NCI-H748 treated with DMSO at 0.1 percent for 48 hours (cell line): ENCODE measurements at places on chromosomes 11 and 22.

DNA sequence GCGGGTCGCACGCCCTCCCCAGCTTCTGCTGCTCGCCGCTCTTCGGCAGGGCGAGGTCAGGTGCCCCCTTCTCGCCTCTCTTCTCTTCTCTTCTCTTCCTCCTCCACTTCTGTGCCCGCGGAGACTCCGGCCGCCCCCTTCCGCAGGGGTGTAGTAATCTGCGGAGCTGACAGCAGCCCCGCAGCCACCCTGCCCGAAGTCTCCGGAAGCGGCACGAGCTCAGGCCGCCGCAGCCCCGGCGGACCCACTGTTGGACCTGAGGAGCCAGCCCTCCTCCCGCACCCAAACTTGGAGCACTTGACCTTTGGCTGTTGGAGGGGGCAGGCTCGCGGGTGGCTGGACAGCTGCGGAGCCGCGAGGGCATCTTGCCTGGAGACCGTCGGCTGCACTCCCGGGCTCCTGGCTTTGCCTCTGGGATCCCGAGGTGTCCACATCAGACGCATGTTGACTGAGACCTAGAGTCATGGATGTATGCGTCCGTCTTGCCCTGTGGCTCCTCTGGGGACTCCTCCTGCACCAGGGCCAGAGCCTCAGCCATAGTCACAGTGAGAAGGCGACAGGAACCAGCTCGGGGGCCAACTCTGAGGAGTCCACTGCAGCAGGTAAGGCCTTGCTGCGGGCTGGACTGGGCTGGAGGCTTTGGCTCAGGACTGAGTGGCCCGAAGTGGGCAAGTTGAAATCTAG, 486 bp downstream of the STIM1 start:
- peak; percentile 17 for DNase-seq

GRCh38 chr11:86403458-86403857, 28.8 kb downstream of the CCDC81 start:
- no peak for DNase-seq

- DNase-seq, result no peak
Measured at GRCh38 chr11:84947970-84948580, 679.1 kb downstream of the DLG2 start.

DNA sequence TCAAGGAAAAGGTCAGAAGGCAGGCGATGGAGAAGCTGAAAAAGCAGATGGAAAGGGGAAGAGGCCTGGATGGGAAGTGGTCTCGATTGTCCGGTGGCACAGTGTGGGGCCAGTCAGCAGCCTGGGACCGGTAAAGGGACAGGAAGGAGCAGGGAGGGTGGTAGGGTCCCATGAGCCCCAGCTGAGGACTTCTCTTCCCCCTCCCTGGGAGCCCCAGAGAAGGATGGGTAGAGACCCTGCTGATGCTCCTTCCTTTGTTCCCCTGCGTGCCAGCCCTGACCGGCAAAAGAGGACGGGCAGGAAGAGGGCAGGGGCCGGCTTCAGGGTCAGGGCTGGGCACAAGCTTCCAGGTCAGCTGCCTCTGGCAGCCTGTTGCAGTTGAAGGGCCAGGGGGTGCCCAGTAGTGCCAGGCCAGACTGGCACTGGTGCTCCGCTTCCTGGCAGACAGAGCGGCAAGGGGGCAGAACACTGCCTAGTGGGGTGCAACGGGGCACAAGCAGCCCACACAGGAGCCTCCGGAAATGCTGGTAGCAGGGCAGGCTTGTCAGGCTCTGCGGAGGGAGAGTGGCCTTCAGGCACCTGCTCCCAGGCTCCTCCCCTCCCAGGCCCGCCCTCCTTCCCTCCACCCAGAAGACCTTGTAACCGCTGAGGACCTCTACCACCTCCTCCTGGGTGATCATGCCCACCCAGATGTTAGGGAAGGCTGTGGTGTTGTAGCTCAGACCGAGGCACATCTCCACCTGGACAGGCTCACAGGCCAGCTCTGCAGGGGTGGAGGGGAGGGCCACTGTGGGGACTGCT, 739 bp upstream of the C1QTNF5 start:
- no peak for DNase-seq

DNA sequence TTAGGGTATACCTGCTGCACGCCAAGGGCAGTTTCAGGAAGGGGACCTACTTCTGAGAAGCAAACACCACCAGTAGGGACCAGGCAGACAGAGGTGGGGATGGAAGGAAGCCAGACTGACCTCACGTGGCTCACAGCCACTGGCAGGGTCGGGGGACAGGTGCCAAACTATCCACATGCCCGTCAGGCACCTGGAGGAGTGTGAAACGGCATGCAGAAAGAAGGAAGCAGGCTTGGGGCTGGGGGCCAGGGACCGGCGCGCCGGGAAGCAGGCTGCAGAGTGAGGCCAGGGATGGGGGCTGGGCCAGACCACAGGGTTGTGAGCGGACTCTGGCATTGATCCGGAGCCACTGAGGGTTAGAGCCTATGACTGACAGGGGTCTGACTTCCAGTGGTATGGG, 47.5 kb downstream of the CDKN1C start:
- DNase-seq, result no peak

DNA sequence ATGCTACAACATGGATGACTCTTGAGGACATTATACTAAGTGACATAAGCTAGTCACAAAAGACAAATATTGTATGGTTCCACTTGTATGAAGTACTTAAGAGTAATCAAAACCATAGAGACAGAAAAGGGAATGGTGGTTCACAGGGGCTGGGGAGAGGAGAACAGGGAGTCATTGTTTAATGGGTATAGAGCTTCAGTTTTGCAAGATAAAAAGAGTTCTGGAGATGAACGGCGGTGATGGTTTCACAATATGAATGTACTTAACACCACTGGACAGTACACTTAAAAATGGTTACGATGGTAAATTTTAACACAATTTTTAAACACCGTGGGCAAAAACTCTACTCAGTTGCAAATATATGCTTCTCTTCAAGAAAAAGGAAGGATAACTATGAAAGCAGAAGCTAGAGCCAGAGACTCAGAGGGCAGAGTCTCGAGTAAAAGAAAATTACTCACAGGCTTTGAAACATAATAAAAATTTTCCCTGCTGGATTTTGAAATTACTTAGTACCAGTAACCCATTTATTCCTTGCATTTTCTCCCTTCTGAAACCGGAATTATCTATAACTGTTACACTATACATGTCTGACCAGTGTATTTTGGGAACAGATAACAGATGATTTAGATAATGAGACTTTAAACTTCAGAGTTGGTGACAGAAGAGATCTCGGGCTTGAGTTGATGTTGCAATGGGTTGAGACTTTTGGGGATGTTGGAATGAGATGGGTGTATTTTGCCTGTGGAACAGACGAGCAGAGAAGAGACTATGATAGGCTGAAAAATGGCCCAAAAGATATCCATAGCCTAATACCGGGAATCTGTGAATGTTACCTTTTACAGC, 15.0 kb downstream of the MRTFA start:
- no peak for DNase-seq

GRCh38 chr22:46508491-46508999, 28.9 kb downstream of the CELSR1 start:
- no peak for DNase-seq
